ENCODE measurements at places on chromosomes 13 and 19.

- DNase-seq, result no peak
Measured at GRCh38 chr13:31982124-31982523, 49.5 kb upstream of the FRY start.

DNA sequence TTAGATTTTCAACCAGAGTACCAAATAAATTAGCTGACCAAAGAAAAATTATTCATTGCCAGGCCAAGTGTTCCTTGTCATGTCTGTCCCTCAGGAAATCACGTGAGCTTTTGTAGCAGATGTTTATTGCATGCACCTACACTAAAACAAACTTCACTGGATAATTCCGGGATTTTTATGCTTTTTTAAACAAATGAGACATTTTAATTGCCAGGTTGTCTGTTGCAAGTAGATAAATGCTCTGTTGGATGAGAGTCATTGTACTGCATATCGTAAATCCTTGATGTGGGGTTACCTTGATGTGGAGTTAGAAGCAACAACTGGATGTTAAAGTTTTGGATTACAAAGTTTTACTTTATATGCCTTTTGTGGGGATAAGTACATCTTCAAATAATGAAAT is 1187.7 kb upstream of the PCDH9 start:
- no peak for DNase-seq

DNA sequence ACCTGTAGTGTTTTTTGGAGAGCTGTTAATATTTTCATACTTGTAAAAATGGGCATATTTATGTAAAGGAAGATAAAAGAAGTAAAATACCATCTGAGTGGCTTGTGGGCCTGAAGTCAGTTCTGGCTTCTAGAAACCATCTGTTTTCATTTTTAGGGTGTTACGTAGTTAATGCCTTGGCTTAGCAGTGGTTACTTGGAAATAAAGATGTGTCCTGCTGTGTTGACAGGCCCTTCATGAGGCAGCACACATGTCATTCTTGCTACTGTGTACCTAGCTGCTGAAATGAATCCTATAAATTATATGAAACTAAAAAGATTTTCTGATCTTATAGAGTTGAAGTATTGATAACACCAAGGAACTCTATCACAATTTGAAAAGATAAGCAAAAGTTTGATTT is 16.0 kb downstream of the ILF3 start:
- DNase-seq, result peak; percentile 79

DNA sequence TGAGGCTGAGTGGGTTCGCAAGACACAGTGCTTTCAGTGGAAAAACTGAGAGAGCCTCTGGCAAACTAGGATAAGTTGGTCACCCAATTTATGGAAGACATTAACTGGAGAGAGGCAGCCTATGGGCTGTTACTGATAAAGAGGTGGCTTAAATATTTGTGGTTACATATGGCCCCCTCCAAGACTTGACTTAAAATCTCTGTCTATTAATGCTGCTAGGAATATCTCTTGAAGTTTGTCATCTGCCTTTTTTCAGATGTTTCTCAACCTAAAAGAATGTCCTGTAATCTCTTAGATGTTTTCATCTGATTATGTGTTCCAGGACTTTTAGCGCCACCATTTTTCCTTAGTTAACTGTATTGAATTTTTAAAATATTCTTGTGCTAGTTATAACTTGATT is 54.6 kb downstream of the NAA16 start:
- DNase-seq, result no peak

GRCh38 chr13:20544201-20544923 is 18.7 kb upstream of the CRYL1 start:
- no peak for DNase-seq

GRCh38 chr13:40452038-40452666 is 214.3 kb downstream of the FOXO1 start:
- no peak for DNase-seq

GRCh38 chr19:50196322-50196932 is 7.0 kb upstream of the MYH14 start:
- DNase-seq, result no peak

- DNase-seq, result no peak
Measured at GRCh38 chr19:29079356-29080032, 133.5 kb downstream of the UQCRFS1 start.

DNA sequence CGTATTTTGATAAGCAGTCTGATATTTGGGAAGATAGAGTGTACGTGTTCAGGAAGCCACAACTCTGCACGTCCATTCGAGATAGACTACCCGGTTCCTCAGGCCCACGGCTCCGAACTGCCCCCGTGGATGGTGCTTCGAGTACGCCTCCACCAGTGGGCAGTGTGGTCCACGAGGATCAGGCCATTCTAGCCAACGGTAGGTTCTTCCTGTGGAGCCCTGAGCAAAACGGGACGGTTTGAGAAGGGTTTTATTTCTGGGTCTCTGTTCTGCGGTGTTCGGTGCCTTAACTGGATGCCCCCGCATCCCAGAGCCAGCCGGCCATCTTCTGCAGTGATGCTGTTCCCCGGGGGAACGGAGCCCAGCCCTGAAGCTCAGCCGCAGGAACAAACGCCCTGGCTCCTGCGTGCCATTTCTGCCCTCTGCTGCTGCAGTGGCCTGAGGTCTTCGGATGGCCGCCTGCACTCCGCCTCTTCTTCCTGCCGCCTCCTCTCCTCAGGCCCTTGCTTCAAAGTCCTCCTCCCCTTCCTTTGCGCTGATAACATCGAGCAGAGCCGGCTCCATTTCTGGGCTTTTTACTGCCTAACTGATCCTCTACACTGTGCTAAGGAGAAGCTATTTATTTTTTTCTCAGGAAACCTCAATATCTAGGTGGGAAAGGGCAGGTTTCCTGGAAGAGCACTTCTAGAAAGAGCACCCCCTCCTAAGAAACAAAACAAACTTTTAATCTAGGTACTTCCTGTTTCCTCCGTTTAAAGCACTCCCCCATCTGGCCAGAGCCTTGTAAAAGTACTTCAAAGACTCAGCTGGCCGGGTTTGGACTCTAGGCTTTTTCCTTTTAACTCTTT is 36.2 kb upstream of the SLC46A3 start:
- DNase-seq, result no peak

- DNase-seq, result no peak
Measured at GRCh38 chr13:83503424-83503823, 378.9 kb downstream of the SLITRK1 start.

GRCh38 chr13:110479648-110480047 is 81.9 kb downstream of the RAB20 start:
- no peak for DNase-seq

- no peak for DNase-seq
Measured at GRCh38 chr13:110107568-110108347, 199.2 kb downstream of the COL4A1 start.

DNA sequence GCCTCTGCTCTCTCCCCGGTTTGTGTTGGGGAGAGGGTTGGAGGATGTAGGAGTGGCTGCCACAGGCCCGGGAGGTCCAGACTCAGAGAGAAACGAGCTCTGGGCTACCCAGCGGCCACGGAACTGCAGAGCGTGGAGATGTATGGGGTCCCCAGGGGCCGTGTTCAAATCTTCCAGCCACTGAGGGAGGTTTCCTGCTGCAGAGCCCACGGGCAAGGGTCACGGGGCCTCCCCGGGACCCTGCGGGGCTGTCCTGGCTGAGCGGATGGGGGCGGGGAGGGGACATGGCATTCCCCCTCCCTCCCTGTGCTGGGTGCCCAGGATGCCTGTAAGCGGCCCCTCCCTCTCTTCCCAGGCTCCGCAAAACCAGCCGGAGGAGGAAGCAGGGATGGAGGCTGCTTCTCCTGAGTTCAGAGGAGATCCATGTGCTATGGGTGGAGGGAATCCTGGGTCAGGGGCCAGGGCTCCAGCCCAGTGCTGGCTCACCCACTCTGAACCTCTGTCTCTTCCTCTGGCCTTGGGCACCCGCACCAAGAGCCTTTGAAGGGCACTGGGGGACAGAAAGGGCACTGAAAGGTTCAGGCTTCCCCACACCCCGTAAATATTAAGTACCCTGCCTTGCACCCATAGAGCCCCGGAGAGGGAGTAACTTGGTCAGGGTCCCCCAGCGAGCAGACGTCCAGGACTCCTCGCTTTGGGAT is 22.6 kb downstream of the SMIM24 start:
- DNase-seq, result no peak

DNA sequence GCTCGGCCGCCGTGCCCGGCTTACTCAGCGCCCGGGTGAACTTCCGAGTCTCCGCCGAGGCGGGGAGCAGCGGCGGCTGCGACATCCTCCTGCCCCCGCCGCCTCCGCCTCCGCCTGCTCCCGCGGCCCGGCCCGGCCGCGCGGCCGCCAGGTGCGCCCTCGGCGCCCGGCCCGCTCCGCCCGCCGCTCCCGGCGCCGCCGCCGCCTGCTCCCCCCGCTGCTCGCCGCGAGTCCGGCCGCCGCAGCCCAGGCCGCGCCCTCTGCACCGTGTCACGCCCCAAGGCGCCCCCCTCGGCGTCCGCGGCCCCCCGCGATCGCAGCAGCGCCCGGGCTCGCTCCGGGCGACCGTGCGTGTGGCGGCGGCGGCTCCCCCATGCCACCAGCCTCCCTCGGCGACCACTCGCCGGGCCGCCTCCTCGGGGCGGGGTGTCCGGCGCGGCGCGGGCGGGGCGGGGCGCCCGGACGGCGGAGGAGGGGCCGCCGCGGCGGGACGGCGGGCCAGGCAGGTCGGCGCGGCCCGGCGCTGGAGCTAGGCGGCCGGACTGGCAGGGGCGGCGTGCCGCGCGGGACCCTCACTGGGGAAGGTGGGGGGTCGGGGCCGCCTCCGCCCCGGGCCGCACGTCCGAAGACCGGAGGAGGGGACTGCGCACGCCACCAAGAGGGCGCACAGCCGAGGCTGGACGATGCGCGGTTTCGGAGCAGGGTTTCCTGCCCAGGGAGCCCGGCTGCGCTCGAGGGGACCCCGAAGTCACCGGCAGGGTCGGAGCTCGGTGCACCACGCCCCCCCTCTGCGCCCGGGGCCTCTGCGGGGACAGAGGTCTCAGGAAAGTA is 108.6 kb upstream of the DOCK9 start:
- DNase-seq, result peak; percentile 79

DNA sequence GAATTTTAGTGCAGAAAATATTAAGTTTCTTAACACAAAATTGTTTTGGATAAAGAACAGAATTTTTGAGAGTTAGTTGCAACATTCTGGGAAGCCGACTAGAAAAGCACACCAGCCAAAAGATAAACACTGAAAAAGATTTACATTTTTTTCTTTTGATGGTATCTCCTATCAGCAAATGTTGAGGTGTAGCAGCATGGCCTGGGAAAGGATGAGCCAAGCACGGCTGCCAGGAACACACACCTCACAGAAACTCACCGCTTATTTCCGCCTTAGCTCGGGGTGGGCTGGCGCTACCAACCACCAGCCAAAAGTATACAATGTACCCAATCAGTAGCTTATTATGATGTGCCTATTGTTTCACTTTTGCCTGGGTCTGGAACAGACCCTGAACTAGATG is 134.7 kb downstream of the MIPEP start:
- no peak for DNase-seq

DNA sequence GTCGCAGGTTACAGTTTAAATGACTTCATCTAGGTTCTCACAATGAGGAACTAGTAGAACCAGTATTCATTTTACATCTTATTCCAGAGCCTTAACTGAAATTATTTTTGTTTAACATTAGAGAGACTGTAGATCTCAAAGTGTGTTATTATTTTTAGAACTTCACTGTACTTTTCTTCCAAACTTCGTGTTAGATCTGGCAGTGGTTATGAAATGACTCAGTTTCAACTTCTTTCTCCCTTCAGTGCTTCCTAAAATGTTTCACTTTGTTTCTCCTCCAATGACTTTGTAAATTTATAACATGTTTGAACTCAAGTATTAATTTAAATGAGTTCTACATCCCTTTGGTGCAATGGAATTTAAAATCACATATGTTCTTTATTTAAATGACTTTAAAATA is 139.3 kb downstream of the PCDH9 start:
- DNase-seq, result no peak

- no peak for DNase-seq
Measured at GRCh38 chr13:48318821-48319511, 15.4 kb downstream of the RB1 start.

GRCh38 chr13:94182185-94182761 is 297.2 kb downstream of the DCT start:
- DNase-seq, result no peak

DNA sequence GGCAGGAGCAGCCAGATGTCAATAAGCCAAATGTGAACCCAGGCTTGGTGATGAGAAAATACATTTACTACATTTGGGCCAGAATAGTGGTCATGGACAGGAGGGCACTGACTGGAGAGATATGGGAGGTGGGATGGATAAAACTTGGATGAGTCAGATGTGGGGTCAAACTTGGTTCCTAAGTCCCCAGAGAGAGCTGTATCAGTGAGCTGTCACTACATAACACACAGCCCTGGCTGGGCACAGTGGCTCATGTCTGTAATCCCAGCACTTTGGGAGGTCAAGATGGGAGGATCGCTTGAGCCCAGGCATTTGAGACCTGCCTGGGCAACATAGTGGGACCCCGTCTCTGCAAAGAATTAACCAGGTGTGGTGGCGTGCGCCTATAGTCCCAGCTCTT is 51.6 kb upstream of the EHD2 start:
- no peak for DNase-seq

- no peak for DNase-seq
Measured at GRCh38 chr13:110001670-110002275, 215.4 kb upstream of the IRS2 start.

DNA sequence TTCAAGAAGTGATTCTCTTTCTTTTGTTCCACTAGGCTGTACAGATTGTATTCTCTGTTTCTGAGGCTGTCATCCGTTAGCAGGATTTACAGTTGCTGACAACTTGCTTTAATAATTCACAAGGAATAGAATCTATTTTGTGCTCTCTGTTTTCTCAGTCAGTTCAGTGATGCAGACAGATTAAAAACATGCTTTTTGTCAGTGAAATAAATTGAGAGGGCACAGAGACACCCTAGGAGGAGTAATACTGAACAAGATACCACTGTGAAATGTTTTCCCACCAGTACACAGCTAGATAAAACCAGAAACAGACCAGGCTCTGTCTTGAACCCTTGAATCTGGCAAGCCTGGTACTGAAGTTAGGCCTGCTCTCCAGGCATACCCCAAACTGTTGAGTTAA is 58.7 kb downstream of the LACC1 start:
- DNase-seq, result no peak
